ENCODE measurements at places on chromosomes 5 and 9.

GRCh38 chr9:76090330-76090729 is 199.9 kb downstream of the PCSK5 start:
- no peak for DNase-seq

GRCh38 chr5:158177146-158177545 is 318.2 kb upstream of the CLINT1 start:
- no peak for DNase-seq

- DNase-seq: peak; percentile 73
These were observed 41.7 kb downstream of the UNC5A start for GRCh38 chr5:176851871-176852658.

- DNase-seq: no peak
These were observed 1.8 kb downstream of the BNC2 start for GRCh38 chr9:16868701-16869100.

- no peak for DNase-seq
These were observed 128.4 kb downstream of the TTC39B start for GRCh38 chr9:15178631-15179030.

DNA sequence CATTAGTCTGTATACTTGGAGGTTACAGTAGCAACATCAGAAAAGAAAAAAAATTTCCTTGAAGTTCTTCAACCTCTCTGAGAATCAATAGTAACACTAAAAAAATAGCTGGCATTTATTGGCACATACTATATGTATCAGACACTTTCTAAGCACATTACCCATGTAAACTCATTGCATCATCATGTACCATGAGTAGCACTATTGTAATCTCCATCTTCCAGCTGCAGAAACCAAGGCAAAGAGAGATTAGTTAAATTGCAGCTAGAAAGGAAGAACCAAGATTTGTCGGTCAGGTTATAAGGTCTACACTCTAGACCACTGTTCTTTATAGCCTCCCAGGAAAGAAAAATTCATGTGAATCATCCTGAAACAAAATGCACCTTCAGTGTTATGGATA is 31.4 kb upstream of the RAB3C start:
- no peak for DNase-seq

GRCh38 chr5:168801567-168801966 is 222.4 kb upstream of the PANK3 start:
- no peak for DNase-seq

DNA sequence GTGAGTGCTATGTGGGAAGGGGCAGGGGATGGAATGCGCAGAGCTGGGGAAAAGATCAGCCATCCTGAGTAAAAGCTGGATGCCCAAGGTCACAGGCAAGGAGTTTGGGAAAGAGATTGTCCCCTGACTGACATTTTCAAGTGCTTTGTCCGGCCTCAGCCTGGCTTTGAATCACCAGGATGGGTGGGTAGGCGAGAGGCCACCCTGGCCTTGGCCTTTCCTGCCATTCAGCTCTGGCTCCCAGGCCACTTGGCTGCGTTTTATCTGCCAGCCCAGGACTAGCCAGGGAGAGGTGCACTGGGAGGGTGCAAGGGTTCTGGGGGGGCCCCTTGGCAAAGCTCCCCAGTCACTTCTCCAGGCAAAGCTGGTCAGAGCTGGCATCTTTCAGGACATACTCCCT is 37.4 kb upstream of the SYNPO start:
- DNase-seq: no peak

DNA sequence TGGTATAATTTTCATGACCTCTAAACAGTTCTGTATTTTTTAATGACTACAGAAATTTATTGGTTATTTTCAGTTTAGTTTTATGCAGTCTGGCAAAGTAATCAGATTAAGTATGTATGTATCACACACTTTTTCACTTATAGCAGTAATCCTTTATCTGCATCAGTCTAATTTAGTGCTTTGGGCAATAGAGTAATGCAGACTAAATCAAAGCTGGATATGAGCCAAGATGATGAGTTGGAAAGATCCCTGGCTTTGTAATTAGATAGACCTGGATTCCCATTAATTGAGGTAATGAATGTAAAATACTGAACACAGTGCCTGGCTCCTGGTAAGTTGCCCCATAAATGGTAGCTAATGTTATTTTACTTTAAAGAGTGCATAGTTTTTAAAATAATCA is 215.4 kb upstream of the TLX3 start:
- DNase-seq: no peak

GRCh38 chr5:172830876-172831662 is 3.0 kb upstream of the ERGIC1 start:
- DNase-seq: no peak

DNA sequence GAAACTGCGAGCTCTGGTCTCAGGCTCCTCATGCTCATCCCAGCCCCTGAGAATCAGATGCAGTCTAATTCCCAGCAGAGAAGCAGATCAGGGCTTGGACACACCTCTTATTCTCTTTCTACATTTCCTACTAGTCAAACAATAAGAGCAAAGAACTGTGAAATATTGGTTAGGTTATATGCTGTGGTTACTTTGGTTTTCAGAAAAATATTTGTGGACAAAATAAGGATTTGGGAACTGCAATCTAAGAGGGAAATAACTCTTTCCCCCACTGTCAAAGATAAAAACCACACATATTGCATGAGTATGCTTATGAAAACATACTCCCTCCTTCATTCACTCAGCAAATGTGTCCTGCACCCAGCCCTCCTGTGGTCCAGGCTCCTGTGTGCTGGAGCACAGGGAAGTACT is 164.5 kb upstream of the S1PR3 start:
- no peak for DNase-seq

DNA sequence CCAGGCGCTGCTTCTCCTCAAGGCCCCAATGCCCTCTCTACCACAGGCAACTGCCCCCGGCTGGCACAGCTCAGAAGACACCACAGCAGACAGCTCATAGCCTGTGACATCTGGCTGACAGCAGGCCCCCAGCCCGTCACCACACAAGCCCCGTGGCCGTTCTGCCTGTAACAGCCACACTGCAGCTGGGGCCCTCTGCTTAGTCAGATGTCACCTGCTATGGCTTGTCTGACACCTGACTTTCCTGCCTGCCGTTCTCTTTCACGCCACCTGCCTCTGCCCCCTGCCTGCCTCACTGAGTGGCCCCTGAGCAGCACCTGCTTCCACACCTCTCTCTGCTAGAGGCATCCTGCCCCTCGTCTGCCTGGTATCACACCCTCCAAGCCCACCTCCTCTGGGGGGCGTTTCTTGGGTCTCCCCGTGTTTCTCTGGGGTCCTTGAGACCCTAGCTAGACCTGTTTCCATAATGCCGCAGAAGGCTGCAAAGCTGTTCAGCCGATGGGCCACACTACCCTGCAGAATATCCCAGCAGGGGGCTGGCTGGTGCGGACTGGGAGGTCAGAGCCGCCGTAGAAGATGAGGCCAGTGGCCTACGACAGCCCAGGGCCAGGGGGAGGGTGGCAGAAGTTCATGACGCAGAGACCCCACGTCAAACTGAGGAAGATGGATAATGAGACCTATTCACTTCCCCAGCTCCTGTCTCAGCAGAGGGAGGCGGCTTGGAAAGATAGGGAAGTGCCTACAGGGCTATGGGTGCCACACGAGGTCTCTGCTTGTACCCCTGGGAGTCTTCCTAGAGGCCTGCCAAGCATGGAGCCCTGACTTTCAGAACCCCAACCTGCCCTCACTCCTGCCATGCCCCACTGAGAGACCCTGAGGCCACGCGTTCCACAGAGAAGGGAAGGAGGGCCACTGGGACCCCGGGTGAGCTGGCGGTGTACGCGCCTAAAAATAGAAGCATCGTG is 95.1 kb downstream of the ZNF354C start:
- no peak for DNase-seq

DNA sequence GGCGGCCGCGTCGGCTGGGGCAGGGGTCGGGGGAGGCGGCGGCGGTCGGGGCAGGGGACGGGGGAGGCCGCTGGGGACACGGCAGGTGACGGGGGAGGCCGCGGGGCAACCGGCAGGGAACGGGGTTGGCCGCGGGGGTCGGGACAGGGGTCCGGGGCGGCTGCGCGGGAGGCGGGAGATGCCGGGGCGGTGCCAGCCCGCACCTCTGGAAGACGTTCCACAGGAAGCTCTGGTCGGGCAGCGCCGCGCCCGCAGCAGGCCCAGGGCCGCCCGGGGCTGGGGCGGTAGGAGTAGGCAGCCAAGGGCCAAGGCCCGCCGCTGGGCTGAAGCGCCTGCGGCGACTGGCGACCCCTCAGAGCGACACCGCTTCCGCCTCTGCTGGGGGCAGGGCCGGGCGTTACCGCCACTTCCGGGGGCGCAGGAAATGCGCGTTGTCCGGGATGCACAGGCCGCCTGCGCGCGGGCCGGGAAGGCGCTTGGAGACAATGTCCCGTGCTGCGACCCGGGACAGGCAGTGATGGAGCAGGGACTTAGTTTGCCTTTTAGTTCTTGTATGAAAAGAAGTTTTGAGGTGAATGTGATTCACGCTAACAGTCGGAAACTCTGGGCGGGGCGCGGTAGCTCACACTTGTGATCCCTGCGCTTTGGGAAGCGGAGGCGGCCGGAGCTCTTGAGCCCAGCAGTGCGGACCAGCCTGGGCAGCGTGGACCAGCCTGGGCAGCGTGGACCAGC is 110.0 kb upstream of the LPCAT1 start:
- DNase-seq: peak; percentile 65

- DNase-seq: no peak
These were observed 91.8 kb upstream of the DPYSL3 start for GRCh38 chr5:147601652-147602051.

- DNase-seq: no peak
These were observed 134.5 kb upstream of the SEMA6A start for GRCh38 chr5:116709082-116709481.

DNA sequence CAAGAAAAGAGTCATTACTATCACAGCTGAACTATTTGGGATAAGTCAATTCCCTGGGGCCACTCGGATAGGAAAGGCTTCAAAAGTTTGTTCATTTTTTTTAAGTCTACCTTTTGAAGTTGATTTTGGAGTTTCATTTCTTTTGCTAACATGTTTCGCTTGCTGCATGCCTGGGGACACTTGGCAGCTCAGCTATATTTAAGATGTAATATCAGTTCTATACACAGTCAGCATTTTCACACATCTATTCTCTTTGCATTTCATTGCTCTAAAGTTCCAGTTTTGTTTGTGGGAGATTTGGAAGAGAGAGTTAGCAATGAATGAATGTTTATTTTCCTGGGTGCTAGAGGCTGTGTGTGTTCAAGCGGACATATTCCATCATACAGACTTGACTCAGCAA is 445.2 kb upstream of the GRAMD2B start:
- DNase-seq: no peak

DNA sequence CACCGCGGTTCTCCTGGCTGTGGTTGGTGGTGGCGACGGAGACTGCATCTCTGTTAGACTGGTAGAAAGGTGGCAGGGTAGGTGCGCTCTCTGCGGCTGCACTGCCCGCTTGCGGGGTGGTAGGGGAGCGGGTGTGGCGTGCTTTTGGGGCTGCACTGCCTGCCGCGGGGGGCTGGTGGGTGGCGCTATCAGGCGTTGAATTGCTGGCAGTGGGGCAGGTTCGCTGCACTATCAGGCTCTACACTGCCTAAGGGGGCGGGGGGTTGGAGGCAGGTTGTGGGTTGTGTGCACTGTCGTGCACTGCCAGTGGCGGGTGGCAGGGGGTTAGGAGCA is 21.0 kb upstream of the TRIM52 start:
- DNase-seq: no peak

DNA sequence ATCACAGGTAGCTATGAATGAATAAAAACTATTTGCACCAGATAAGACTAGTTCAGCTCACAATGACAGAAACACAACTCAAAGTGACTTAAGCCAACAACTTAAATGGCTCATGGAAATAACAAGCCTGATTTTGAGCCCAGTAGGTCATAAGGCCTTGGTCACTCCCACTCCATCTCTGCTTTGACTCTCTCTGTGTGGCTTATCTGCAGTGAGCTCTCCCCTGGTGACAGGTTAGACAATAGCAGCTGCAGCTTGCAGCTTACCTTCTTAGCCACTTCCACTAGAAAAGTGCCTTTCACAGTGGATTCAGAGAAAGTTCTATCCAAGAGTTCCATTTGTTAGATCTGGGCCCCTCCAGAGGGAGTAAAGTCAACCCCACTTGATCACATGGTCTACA is 315.7 kb downstream of the RAB3C start:
- DNase-seq: no peak

DNA sequence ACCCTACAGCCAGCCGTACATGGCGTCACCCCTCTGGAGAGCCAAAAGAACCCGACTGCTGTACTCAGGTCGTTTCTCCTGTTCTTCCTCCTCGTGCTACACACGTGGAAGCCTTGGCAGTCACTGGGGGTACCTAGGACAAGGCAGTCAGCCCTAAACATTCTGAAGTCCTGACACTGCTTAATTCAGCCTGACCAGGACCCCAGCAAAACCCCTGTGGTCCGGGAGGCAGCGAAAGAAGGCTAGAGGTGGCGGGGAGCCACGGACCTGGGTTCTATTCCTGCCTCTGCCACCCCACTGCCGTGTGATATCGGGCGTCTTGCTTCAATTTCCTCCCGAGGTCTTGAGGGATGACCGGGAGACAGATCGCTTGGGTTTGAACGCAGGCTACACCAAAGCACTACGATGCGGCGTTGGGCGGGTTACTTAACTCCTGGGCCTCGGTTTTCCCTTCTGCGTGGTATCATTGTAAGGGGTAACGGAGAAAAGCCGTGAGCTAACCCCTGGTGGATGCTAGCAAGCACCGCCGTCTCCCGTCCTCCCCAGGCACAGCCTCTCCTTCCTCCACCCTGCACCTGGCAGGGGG is 429 bp upstream of the ARL10 start:
- DNase-seq: no peak

- DNase-seq: no peak
These were observed 12.9 kb upstream of the WDR38 start for GRCh38 chr9:124840300-124840833.

DNA sequence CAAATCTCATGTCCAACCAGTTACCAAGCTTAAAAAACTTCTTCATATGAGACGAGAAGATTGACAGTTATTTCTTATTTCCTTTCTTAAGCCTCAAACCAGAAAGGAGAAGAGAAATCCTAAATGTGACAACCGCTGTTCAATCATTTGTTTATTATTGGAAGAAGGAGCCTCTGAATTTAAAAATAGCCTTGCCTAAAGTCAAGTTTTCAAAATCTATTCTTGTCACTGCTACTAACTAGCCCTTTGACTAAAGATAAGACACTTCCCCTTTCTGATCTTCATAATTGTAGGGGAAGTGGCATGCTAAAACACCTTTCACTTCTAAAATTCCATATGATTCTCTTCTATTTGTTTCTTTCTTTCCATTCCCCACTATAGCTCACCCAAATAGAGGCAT is 106.2 kb upstream of the EMB start:
- no peak for DNase-seq

DNA sequence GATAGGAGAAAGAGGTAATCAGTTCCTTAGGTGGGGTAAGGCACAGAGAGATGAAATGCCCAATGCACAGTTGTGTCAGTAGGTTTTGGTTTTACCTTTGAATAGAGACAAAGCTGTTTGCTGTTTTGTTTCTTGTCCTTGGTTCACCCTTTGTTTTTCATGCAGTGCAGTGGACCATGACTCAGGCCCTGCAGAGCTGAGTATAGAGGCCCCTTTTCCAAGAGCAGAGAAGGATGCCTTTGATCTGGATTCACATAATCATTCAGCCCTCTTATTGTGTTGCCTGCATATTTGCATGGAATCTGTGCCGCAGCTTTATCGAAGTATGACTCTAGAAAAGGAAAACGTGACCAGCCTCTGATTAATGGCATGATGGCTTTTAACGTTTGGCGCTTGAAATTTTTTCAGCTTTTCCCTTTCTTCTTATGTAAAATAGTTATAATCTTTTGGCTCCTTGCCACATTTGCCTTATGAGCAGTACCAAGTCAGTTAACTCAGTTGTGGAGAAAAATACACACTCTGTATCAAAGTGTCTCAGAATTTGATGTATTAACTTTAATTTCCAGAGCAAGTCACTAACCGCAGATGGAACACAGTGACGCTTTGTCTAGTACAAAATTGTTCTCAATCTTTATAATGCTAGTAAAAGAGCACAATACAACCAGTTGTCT is 197.6 kb downstream of the KDM4C start:
- DNase-seq: peak; percentile 13

- no peak for DNase-seq
These were observed 40.3 kb upstream of the LRRC70 start for GRCh38 chr5:62538017-62538942.
